ENCODE measurements at places on chromosomes 3 and 15.

DNA sequence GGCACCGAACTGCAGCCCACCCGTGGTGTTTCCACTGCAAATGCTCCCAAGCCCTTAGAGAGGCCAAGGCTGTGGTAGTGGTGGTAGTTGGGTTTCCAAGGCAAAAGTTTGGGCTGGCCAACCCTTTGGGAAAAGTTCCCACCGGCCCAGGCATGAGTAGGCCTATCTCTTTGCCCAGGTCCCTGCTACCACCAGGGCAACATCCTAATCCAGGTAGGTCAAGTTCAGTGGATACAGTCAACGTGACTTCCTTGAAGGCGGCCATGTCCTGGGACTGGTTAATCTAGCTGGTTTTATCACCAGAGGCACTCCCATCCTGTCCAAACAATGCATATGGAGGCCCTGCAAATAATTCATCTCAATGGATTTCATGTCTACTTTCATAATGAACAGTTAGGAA lies 1.6 kb upstream of the ONECUT1 start:
- DNase-seq, result no peak

DNA sequence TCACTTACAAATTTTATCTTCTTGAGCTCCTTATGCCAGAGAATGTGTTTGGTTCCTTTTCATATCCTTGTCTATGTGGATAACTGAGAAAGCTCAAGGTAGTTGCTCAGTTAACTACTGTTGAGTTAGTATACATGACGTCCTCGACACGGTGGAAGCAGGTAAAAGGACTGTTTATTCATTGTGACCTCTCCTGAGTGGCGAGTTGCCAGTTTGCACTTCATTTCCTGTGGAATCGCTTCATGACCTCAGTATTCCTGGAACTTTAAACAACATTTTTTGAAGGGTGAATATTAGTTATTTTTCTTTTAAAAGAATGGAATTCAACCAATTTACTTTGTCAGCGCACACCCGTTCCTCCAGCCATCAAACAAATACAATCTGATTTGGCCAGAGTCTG lies 1.2 kb upstream of the TPRG1 start:
- no peak for DNase-seq

DNA sequence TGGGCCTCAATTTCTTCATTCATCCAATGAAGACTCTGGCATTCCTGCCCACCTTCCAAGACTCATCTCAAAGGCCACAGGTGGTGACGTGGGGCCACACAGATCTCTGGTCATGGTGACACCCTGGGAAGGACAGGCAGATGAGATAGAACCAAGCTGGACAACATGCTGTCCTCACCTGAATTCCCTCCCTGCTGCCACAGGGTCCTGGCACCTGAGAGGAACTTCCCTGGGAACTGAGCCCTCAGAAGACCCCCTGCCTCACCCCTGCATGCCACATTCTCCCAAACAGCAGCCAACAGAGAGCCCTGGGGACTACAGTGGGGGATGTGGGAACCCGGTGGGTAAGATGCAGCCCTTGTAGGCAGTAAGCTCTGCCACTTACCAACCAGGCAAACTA lies 10.7 kb downstream of the KLF15 start:
- DNase-seq, result no peak

DNA sequence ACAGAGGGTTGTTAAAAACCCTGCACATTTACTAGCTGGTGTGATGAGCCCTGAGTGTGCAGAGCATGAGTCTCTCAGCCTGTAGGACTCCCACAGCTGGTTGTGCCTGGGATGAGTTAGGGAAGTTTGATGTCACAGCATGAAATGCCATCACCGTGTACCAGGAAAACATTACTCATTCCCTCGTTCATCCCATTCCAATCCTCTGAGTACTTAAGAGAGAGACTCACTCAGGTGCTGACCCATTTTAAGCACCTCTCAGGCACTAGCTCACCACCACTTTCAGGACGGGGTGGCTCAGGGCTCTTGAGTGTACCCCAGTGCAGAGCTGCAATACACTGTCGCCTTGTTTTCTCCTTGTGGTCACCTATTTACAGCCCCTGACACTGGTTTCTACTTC lies 18.7 kb downstream of the MGLL start:
- DNase-seq, result no peak

- no peak for DNase-seq
Observed at GRCh38 chr3:158794936-158795518, 6.8 kb upstream of the MFSD1 start.

DNA sequence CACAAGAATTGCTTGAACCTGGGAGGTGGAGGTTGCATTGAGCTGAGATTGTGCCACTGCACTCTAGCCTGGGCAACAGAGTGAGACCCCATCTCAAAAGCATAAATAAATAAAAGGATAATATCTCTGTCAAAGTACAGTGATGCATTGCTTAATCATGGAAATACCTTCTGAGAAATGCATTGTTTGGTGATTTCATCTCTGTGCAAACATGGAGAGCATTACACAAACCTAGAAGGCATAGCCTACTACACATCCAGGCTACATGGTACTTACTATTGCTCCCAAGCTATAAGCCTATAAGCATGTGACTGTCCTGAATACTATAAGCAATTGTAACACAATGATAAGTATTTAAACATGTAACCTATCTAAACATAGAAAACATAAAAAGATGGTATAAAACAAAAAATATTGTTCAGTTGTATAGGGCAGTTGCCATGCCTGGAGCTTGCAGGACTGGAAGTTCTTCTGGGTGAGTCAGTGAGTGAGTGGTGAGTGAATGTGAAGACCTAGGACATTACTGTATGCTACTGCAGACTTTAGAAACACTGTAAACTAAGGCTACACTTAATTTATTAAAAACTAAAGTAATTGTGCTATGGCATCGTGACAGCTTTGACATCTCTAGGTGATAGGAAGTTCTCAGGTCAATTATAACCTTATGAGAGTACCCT lies 93.6 kb upstream of the SNRPN start:
- DNase-seq, result no peak

DNA sequence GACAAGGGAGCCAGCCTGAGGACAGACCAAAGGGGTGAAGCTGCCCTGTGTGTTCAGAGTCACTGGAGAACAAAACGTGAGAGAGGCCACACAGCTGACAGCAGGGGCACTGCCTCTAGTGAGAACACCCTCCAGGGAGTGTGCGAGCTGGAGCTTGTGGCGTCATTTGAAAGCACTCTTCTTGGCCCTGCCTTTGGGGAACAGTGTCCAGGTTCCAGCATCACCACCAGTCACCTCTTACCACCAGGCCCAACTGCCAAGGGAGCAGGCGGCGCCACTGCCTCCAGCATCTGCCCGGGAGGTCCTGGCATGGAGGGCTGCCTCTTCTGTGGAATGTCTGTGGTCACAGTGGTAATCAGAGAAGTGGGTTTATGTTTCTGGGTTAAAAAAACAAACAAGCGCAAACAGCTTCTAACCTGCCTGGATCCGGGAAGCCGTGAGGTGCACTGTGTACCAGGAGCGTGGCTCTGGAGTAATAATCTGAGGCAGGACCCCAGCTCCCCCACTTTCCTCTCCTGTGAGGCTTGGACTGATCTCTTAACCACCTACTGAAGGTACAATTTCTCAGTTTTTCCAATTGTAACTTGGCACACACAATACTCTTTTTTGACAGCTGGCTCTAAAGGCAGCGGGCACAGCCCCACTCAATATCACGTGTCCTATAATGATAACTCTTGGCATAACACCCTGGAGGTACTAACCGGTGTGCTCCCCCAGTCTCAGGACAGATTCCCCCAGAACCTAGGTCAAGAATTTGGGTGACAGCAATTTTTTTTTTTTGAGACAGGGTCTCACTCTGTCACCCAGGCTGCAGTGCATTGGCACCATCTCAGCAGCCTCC lies 32.2 kb upstream of the CDCP1 start:
- DNase-seq, result no peak

DNA sequence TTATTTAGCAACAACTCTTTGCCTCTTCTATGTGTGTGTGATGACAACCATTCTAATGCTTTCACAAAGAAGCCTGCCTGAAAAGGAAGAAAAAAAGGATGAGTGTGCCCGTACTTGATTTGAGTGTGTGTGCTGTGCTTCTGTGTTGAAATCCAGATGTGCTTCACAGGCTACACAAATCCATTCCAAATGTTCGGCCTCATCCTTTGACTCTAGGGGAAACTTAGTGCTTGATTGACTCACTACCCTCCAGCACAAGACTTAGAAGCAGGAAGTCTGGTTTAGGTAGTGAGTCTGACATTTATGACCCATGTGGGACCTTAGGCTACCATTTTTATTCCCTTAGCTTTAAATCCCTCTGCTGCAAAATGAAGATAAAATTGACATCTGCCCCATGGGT lies 108.8 kb upstream of the PLAAT1 start:
- no peak for DNase-seq

GRCh38 chr15:97528238-97528637 lies 432.3 kb upstream of the ARRDC4 start:
- DNase-seq, result no peak

DNA sequence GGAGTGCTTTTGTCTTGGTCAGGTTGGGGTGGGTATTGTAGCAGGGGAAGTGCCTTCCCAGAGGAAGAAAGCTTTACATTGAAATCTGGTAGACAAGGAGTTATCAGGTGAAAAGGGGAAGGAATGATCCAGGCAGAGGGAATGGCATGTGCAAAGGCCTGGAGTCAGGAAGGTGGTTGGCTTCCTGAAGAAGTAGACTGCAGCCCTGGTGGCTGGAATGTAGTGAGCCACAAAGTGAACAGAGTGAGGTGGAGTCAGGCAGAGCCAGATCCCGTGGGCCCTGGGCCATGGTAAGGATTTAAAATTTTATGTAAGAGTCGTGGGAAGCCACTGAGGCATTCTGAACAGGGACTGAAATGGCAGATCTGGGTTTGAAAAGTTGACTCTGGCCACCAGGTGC lies 58.3 kb downstream of the RAB11A start:
- no peak for DNase-seq

- DNase-seq, result no peak
Observed at GRCh38 chr15:22263738-22264137, 183.4 kb downstream of the OR4M2 start.

DNA sequence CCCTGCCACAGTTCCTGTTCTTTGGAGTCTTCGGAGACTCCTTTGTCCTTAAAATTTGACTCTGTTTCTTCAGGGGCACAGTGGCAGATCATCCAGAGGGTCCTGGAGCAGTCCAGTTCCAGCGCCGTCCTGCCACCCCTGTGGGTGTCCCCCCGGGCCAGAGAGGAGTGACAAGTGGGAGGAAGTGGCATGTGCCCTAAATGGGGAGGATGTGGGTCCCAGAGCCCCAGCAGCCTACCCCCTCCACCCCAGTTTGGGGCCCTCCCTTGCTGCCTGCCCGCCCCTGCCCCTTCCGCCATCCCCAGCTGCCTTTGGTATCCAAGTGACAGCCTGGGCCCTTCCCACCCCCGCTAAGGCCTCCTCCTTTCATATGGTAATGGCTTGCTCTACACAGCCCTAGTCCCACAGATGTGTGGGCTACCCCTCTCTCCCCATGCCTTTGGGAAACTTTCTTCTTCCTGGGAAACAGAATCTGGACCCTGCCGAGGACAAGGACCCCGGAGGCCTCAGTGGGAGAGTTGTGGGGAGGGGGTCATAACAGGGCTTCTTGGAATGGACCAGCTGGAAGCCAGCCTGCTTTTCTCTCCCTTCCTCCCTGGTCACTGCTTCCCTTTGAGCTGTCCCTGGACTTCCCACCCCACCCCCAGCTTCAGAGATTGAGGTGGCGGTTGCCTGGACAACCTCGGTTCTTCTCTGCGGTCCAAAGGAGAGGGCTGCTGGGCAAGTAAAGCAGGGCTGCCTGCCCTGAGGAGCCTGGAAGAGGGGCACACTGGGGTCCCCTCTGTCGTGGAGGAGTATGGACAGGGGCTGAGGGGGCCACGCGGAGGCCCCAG lies 43.2 kb downstream of the KLHL25 start:
- DNase-seq, result no peak

DNA sequence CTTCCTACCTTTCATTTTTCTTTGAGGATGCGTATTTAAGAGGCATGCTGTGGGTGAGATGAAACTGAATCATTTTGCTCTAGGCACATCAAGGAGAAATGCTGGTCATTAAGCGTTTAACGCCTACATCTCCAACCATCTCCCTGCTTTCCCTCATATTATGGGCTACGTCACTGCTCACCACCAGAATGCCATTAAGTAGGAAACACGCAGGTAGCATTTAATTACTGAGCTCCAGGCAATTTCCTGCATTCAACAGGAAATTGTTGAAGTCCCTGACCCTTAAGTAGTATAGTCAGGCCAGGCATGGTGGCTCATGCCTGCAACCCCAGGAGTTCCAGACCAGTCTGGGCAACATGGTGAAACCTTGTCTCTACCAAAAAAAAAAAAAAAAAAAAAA lies 66.1 kb downstream of the CHSY1 start:
- no peak for DNase-seq

- DNase-seq, result no peak
Observed at GRCh38 chr3:171250444-171250843, 209.8 kb downstream of the TNIK start.

DNA sequence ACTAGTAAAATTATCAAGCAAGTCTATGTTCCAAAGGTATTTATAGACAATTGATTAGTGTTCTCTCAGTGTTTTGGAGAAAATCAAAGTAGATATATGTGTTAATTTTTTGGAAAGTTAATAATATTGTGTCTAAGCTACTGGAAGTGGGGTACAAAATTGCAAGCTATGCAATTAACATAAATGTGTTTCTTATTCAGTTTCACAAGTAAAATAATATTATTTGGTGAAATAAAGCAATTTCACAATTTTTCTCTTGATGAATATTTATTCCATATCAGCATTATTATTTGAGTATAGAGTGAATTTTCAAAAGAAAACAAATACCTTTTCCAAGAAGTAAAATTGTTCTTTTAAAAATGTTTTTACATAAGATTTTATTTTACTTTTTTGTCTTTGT lies 1047.7 kb downstream of the TBL1XR1 start:
- no peak for DNase-seq

DNA sequence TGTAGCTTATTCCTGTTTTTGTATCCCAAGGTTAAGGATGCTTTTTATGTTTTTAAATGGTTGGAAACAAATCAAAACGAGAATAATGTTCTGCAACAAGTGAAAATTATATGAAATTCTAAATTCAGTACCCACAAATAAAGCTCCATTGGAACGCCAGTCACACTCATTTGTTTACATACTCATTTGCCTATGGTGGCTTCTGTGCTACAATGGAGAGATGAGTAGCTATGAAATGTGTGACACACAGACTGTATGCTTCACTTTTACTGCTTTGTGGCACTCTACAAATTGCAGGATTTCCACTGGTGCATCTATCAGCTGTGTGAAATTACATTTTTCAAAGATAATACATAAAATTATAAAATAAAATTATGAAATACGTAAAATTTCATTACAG lies 112.2 kb upstream of the TSPAN3 start:
- DNase-seq, result no peak

- no peak for DNase-seq
Observed at GRCh38 chr3:147554332-147554731, 145.2 kb downstream of the ZIC1 start.

GRCh38 chr3:188686324-188686723 lies 485.4 kb upstream of the TPRG1 start:
- DNase-seq, result no peak

- no peak for DNase-seq
Observed at GRCh38 chr3:177437513-177438337, 240.4 kb upstream of the TBL1XR1 start.

DNA sequence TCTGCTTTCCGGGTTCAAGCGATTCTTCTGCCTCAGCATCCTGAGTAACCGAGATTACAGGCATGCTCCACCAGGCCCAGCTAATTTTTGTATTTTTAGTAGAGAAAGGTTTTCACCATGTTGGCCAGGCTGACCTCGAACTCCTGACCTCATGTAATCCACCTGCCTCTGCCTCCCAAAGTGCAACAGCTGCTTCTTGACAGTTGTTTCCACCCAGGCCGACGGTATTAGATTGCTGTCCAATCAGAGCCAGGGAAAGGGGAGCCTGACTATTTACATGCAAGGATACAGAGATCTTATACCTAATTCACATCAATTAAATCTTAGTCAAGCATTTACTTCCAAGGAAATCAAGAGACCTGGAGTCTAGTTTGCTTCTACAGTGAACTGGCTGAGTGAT lies 4.0 kb upstream of the CAPN3 start:
- DNase-seq, result no peak
